ENCODE measurements at places on chromosomes 3 and 15.

GRCh38 chr3:158264894-158265293, 155.0 kb downstream of the RSRC1 start:
- DNase-seq: no peak
- H3K27me3 ChIP-seq: no peaks in the 10 kb centered on the region
- H3K36me3 ChIP-seq: no peaks in the 10 kb centered on the region

GRCh38 chr3:65963787-65964677, 74.7 kb downstream of the MAGI1 start:
- H3K4me3 ChIP-seq: no peak overlapping the region
- no peaks in the 10 kb centered on the region for H3K27me3 ChIP-seq
- DNase-seq: no peak
- H3K4me1 ChIP-seq: peaks cover 3% of the 10 kb centered on the region
- H3K36me3 ChIP-seq: no peaks in the 10 kb centered on the region
- H3K27ac ChIP-seq: no peak overlapping the region

DNA sequence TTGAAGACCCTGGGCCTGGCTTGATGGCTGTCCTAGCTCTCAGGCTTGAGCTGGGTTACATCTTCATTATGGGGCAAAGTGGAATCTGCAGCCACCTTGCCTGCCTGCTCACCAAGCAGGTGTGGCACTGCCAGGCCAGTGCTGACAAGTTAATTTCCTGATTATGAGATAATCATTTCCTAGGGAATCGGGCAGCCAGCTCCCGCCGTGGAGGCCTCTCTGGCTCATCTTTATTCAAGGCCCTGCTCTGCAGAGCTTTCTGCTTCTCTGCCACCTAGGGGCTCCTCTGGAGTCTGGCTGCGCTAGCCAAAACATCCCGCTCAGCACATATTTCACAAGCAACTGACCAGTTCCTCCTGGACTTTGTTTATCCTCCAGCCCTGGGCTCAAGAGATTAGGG, 9.9 kb downstream of the LOXL1 start:
- peak; percentile 61 for DNase-seq
- H3K27me3 ChIP-seq: no peaks in the 10 kb centered on the region
- H3K4me1 ChIP-seq: peaks cover 13% of the 10 kb centered on the region
- H3K27ac ChIP-seq: peak overlapping the region; percentile 43
- no peak overlapping the region for H3K4me3 ChIP-seq
- no peaks in the 10 kb centered on the region for H3K36me3 ChIP-seq

- no peaks in the 10 kb centered on the region for H3K4me1 ChIP-seq
- no peak overlapping the region for H3K27ac ChIP-seq
- DNase-seq: no peak
These were observed 49.2 kb downstream of the TM4SF4 start for GRCh38 chr3:149523512-149524299.

GRCh38 chr15:57114070-57114469, 195.6 kb downstream of the TCF12 start:
- no peaks in the 10 kb centered on the region for H3K27me3 ChIP-seq
- no peaks in the 10 kb centered on the region for H3K4me1 ChIP-seq
- H3K36me3 ChIP-seq: no peaks in the 10 kb centered on the region

GRCh38 chr3:194465920-194466570, 20.8 kb downstream of the ATP13A3 start:
- no peak overlapping the region for H3K27ac ChIP-seq
- no peaks in the 10 kb centered on the region for H3K36me3 ChIP-seq
- DNase-seq: no peak
- H3K27me3 ChIP-seq: no peaks in the 10 kb centered on the region
- H3K4me1 ChIP-seq: no peaks in the 10 kb centered on the region

DNA sequence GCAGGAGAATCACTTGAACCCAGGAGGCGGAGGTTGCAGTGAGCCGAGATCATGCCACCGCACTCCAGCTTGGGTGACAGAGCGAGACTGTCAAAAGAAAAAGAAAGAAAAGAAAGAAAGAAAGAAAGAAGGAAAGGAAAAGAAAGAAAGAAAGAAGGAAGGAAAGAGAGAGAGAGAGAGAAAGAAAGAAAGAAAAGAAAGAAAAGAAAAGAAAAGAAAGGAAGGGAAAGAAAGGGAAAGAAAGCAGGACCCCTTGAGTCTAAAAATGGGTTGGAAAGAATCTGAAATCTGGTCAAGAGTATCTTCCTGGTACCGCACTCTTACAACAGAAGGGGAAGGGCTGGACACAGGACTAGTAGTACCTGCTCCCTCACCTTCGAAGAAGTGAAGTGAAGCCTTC, 19.6 kb downstream of the CRYGS start:
- no peak for DNase-seq
- H3K27ac ChIP-seq: no peak overlapping the region
- H3K4me3 ChIP-seq: no peak overlapping the region
- no peaks in the 10 kb centered on the region for H3K4me1 ChIP-seq
- no peaks in the 10 kb centered on the region for H3K36me3 ChIP-seq

- peaks cover 4% of the 10 kb centered on the region for H3K36me3 ChIP-seq
- H3K4me1 ChIP-seq: no peaks in the 10 kb centered on the region
- no peak for DNase-seq
- H3K27me3 ChIP-seq: no peaks in the 10 kb centered on the region
These were observed 18.6 kb downstream of the NEK4 start for GRCh38 chr3:52752045-52752660.

- H3K27me3 ChIP-seq: no peaks in the 10 kb centered on the region
- H3K4me1 ChIP-seq: no peaks in the 10 kb centered on the region
- H3K27ac ChIP-seq: peak overlapping the region; percentile 81
These were observed 3.4 kb upstream of the COL7A1 start for GRCh38 chr3:48598323-48599076.

DNA sequence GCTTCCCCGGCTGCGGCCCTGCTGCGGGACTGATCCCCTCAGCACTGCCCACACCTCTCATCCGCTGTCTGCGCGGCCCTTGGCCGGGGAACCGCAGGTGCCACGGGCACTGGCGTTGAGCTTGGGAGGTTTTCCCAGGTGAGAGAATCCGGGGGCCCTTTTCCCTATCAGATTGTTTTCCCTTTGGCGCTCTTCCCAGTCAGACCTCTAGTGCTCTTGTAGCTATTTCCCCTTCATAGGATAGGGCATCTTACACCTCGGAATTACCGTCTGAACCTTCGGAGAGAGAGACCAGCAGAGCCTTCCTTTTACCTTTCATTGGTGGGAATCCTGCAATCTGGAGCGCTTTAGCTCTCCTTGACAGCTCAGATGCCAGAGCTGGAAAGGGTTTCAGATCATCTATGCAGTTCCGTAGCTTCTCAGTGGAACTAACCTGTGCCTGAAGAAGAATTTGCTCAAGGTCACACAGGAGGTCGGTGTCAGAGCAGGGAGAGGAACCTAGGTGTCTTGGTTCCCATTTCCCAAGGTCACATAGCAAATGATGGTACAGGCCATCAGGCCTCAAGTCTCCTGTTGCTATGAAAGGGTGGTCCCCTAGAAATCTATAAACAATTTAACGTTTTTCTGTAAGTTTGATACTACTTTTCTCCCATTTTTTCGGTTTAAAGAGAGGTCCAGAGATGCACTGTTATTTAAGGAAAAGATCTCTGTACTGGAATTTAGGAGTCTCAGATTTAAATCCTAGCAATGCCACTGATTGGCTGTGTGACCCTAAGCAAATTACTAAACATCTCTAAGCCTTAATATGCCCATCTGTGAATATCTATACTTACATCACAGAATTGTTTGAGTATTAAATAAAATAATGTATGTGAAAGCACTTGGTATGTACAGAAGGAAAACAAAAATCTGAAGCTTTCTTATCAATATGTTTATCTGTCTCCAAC, 916 bp downstream of the IDH3A start:
- H3K36me3 ChIP-seq: no peaks in the 10 kb centered on the region
- DNase-seq: no peak
- no peaks in the 10 kb centered on the region for H3K4me1 ChIP-seq
- H3K4me3 ChIP-seq: peak overlapping the region; percentile 94
- H3K27me3 ChIP-seq: no peaks in the 10 kb centered on the region

GRCh38 chr15:67170143-67170925, 84.1 kb downstream of the AAGAB start:
- H3K4me3 ChIP-seq: no peak overlapping the region
- H3K27me3 ChIP-seq: no peaks in the 10 kb centered on the region
- no peaks in the 10 kb centered on the region for H3K4me1 ChIP-seq
- no peak overlapping the region for H3K27ac ChIP-seq
- no peak for DNase-seq

DNA sequence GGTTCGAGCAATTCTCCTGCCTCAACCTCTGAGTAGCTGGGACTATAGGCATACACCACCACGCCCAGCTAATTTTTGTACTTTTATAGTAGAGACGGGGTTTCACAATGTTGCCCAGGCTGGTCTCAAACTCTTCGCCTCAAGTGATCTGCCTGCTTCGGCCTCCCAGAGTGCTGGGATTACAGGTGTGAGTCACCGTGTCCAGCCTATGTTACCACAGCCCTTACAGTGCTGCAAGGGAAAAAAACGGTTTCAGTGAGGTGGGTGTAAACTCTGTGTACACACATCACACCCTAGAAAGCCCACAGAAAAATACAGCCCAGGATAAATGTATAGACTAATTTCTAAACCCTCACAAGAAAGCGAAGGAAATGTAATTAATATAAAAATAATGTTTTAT, 103.5 kb upstream of the AKAP13 start:
- H3K36me3 ChIP-seq: no peaks in the 10 kb centered on the region
- H3K27ac ChIP-seq: no peak overlapping the region
- H3K27me3 ChIP-seq: no peaks in the 10 kb centered on the region
- H3K4me3 ChIP-seq: no peak overlapping the region

GRCh38 chr3:4751502-4752101, 227.6 kb upstream of the BHLHE40 start:
- H3K27me3 ChIP-seq: no peaks in the 10 kb centered on the region
- H3K27ac ChIP-seq: no peak overlapping the region
- peaks cover 5% of the 10 kb centered on the region for H3K4me1 ChIP-seq
- no peaks in the 10 kb centered on the region for H3K36me3 ChIP-seq

- no peak for DNase-seq
- H3K27me3 ChIP-seq: no peaks in the 10 kb centered on the region
- H3K4me1 ChIP-seq: no peaks in the 10 kb centered on the region
- H3K4me3 ChIP-seq: no peak overlapping the region
- no peak overlapping the region for H3K27ac ChIP-seq
These were observed 225.6 kb downstream of the MINAR1 start for GRCh38 chr15:79657722-79658121.

- H3K4me3 ChIP-seq: no peak overlapping the region
- DNase-seq: peak; percentile 55
- no peaks in the 10 kb centered on the region for H3K4me1 ChIP-seq
- H3K27me3 ChIP-seq: no peaks in the 10 kb centered on the region
These were observed 74.2 kb downstream of the HMCES start for GRCh38 chr3:129352650-129353588.

- H3K27ac ChIP-seq: no peak overlapping the region
- no peak for DNase-seq
- no peaks in the 10 kb centered on the region for H3K4me1 ChIP-seq
- H3K4me3 ChIP-seq: no peak overlapping the region
- no peaks in the 10 kb centered on the region for H3K27me3 ChIP-seq
These were observed 155.8 kb upstream of the GADL1 start for GRCh38 chr3:31050296-31050695.

GRCh38 chr3:25582242-25582641, 82.5 kb downstream of the TOP2B start:
- H3K4me1 ChIP-seq: no peaks in the 10 kb centered on the region
- H3K27me3 ChIP-seq: no peaks in the 10 kb centered on the region
- H3K4me3 ChIP-seq: no peak overlapping the region
- no peaks in the 10 kb centered on the region for H3K36me3 ChIP-seq
- DNase-seq: no peak

- no peak overlapping the region for H3K27ac ChIP-seq
- no peak for DNase-seq
- no peaks in the 10 kb centered on the region for H3K27me3 ChIP-seq
These were observed 84.4 kb downstream of the BDH1 start for GRCh38 chr3:197471221-197472010.

GRCh38 chr3:112973325-112974177, 1.4 kb downstream of the CD200R1 start:
- no peak overlapping the region for H3K27ac ChIP-seq
- H3K4me3 ChIP-seq: no peak overlapping the region

- H3K27me3 ChIP-seq: no peaks in the 10 kb centered on the region
- H3K4me3 ChIP-seq: no peak overlapping the region
- H3K27ac ChIP-seq: no peak overlapping the region
- no peaks in the 10 kb centered on the region for H3K4me1 ChIP-seq
These were observed 62.1 kb downstream of the EFCAB12 start for GRCh38 chr3:129366312-129366831.

GRCh38 chr3:39108200-39108710, 775 bp downstream of the TTC21A start:
- H3K36me3 ChIP-seq: no peaks in the 10 kb centered on the region
- no peak overlapping the region for H3K27ac ChIP-seq
- no peaks in the 10 kb centered on the region for H3K4me1 ChIP-seq
- DNase-seq: no peak
- H3K4me3 ChIP-seq: no peak overlapping the region

DNA sequence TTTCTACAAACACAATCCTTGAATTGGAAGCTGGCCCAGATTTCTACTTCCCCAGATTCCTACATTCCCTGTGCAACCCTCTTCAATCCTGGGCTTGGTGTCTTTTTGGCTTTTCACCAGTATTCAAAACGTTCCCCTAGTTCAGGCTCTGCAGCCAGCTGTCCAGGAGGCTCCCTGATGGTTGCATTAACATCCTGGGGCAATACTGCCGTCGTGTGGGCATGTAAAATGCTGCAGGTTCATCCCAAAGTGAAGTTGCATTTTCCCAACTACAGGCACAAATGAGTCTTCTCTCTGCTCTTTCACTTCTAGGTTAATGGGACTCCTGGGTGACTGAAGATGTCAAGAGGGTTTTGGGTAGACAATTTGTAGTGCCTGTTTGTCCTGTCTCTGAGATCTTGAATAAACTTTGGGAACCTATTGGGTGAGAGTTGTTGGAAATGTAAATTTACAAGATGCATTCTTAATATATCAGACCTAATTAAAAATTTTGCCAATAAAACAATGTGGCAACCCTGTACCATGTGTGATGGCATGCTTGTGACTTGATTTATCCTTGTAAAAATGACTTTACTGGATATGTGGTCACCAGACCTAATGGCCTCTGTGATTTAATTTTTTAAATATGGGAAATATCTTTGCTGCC, 28.6 kb downstream of the SOX14 start:
- H3K4me1 ChIP-seq: no peaks in the 10 kb centered on the region
- no peaks in the 10 kb centered on the region for H3K27me3 ChIP-seq
- H3K27ac ChIP-seq: no peak overlapping the region
- no peak for DNase-seq

DNA sequence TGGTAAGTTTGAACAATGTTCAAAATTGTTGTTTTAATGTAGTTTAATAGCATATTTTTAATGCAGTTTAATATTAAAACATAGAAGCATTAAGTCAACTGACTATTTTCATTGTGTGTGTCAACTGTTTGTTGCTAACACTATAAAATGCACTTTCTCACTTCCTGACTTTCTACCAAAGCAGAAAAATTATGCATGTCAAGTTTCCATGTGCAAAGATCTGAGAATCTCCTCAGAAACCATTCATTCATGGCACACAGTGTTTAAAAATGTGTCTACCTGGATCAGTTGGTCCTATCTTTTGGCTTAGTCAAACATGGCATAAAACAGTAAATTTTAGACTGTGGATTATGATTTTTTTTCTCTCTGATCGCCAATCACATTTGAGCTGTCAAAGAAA, 156.0 kb downstream of the PLD1 start:
- no peaks in the 10 kb centered on the region for H3K36me3 ChIP-seq
- no peaks in the 10 kb centered on the region for H3K4me1 ChIP-seq
- no peak overlapping the region for H3K4me3 ChIP-seq
- no peak for DNase-seq
- H3K27me3 ChIP-seq: no peaks in the 10 kb centered on the region
